ENCODE measurements at places on chromosomes 1 and 21.

DNA sequence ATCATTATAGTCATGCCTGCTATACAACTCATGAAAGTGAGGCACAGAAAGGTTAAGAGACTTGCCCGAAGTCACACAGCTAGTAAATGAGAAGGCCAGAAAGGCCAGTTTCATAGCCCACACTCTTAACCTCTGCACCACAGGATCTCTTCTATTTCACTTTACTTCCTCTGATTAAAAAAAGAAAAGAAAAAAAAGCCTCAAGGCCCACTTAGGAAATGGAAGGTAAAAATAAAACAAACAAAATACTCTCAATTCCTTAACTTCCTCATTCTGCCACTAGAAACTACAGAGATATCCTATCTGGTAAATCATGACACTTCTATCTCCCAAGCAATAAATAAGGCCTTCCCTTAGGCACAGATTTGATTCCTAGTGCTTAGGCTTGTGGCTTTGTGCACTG, 7.6 kb upstream of the ENAH start:
- DNase-seq, result peak; percentile 13

- DNase-seq, result no peak
Measured at GRCh38 chr21:40647706-40648105, 199.3 kb downstream of the DSCAM start.

DNA sequence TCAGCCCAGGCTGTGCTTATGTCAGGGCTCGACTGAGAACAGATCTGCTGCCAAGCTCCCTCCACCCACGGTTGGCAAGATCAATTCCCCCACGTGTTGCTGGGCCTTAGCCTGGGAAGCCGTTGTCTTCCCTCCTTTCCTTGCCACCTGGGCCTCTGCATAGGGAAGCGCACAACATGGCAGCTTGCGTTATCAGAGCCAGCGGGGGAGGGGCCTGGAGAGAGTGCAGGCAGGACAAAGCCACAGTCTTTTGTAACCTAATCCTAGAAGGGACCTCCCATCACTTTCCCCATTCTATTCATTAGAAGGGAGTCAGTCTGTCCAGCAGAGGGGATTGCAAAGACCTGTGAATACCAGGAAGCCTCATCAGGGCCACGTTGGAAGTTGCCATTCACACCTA, 17.0 kb upstream of the IGSF21 start:
- no peak for DNase-seq

GRCh38 chr1:7094086-7094485, 308.8 kb downstream of the CAMTA1 start:
- no peak for DNase-seq

- DNase-seq, result no peak
Measured at GRCh38 chr1:232554409-232554808, 75.5 kb downstream of the SIPA1L2 start.
